ENCODE measurements at places on chromosomes 1 and 21.

DNA sequence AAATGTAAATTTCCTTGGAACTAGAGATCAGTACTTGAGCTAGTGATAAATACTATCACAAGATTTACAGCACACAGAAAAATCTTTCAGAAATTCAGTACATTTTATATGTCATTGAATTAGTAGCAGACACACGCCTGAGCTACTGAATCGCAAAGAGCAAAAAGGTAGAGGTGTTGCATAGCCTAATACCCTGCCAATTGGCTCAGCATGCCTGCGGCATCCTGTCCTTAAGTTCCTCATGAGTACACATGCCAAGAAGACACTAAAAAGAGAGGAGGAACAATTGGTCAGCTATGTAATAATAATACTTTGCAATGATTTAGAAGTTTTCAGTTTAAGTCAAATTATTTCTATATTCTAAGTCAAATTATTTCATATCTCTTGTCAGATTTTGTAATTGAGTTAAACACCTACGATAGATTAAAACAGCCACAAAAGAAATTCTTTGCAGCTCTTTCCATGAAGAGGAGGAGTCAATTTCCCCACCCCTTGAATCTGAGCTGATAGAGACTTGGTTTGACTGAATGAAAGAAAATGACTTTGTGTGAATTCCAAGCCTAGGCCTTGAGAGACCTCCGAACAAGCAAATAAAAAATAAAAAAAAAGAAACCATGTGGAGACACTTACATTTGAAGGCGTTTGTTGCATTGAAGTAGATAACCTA is 36.2 kb upstream of the PKN2 start:
- DNase-seq: no peak

- DNase-seq: no peak
Measured at GRCh38 chr1:203308328-203308922, 3.1 kb downstream of the BTG2 start.

- DNase-seq: no peak
Measured at GRCh38 chr1:235430991-235431390, 63.8 kb downstream of the TBCE start.

DNA sequence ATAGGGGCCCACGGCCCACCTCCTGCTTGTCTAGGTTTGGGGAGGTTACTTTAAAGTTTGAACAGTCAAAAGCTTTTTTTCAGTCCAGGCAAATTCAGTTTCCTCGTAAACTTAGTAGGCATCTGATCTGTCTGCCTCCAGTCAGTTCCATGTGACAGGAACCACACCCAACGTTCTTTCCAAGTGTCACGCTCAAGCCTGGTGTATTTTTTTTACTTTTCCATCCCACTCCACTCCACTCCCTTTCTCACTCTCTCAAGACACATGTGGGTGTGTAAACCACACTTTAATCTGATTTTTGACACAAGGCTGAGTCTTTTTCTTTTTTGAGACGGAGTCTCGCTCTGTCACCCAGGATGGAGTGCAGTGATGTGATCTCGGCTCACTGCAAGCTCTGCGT is 60.3 kb upstream of the GPR153 start:
- no peak for DNase-seq

DNA sequence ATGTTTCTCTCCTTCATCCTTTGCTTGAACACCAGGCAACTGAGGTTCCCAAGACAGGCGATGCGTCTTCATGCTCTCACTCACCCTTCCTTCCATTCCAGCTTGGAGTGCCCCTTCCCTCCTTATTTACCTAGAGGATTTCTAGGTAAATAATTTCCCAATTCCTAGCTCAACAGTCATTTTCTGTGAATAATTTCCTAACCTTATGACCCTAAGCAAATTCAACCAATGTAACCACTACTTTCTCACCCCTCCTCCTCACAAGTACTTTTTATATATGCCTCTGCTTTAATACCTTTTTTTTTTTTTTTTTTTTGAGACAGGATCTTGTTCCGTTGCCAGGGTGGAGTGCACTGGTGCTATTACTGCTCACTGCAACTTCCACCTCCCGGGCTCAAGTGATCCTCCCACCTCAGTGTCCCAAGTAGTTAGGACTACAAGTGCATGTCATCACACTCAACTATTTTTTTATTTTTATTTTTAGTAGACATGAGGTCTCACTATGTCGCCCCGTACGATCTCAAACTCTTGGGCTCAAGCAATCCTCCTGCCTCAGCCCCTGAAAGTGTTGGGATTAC is 86.7 kb downstream of the USP24 start:
- no peak for DNase-seq

DNA sequence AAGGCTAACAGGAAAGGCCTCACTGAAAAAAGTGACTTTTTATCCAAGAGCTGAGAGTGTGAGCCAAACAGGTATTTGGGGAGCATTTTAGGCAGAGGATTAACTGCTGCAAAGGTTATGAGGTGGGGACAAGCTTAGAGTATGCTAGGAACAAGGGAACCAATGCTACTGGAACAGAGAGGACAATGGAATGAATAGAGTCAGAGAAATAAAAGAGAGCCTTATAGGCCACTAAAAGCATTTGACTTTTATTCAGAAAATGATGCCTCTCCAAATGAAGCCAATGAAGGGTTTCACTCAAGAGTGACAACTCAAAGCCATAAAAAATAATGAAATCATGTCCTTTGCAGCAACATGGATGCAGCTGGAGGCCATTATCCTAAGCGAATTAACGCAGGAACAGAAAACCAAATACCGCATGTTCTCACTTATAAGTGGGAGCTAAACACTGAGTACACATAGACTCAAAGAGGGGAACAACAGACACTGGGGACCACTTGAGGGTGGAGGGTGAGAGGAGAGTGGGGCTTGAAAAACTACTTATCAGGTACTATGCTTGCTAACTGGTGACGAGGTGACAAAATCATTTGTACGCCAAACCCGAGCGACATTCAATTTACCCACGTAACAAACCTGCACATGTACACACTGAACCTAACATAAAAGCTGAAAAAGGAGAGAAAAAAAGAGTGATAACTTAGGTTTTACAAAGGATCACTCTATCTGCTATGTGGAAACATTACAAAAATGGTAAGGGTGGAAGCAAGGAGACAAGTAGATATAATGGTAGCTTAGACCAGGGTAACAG is 11.1 kb downstream of the PTP4A2 start:
- no peak for DNase-seq

- DNase-seq: no peak
Measured at GRCh38 chr1:211619033-211619996, 40.4 kb upstream of the SLC30A1 start.
